ENCODE measurements at places on chromosomes 7 and 10. TPM values are rescaled to one million over a fixed set of nuclear protein-coding genes. Genes with fewer than 3 reads are reported as not detected.

GRCh38 chr10:116743266-116744064 is 1.1 kb upstream of the HSPA12A start:
- DNase-seq = no peak

SHH gene
- total RNA-seq = 0.03 TPM

- no peak for DNase-seq
Observed at GRCh38 chr10:60073781-60074656, 167.7 kb upstream of the CCDC6 start.

- DNase-seq = no peak
Observed at GRCh38 chr10:53469383-53469782, 696.8 kb upstream of the MBL2 start.

DNA sequence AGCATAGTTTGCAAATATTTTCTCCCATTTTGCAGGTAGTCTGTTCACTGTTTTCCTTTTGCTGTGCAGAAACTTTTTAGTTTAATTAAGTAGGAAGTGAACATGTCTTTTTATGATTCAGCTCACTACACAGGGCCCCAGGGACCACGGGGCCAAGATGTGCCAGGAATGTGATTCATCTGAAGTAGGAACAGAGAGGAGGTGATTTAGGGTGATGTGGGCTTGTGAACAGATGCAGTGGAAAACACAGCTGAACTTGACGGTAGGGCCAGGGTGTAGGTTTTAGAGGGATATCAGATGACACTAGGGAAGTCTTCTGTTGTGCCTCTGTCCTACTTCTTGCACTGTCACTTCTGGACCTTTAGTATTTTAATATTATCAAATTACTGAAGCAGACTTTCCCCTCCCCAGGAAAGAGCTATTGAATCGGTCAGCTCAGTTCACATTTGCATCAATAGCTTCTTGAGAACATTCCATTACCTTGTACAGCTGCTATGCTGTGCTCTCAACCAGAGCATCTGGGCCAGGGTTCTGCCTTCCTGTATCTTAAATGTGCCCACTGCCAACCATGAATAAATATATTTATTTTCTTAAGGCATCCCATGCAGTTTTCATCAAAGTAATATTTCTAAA is 96.9 kb downstream of the OSBPL3 start:
- no peak for DNase-seq

All from SK-MEL-5 (cell line).